ENCODE measurements at places on chromosomes 3 and 15.

GRCh38 chr3:135632556-135633065, 332.9 kb upstream of the PPP2R3A start:
- ATAC-seq, result no peak

- peak; percentile 53 for ATAC-seq
These were observed 111.4 kb upstream of the ALCAM start for GRCh38 chr3:105255350-105255749.

DNA sequence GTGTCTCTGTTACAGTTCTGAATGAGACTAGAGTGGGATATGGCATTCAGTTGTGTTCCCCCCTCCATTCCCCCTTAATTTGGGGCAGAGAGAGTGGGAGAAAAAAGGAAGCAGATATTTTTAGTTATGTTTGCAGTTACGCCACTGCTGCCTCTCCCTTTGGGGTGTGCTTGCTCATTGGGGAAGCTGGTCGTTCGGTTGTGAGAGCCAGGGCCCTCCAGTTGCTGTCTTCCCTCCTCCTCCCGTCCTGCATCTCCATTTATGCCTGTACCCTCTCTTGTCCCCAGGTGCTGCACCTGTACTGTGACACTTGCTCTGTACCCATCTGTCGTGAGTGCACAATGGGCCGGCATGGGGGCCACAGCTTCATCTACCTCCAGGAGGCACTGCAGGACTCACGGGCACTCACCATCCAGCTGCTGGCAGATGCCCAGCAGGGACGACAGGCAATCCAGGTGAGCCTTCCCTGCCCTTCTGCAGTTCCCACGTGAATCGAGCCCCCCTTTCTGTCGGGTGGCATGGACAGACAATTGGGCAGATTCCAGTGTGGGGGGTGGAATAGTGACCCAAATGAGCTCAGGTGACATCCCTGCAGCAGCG, 55.8 kb downstream of the TRIM71 start:
- no peak for ATAC-seq

- no peak for ATAC-seq
These were observed 30.1 kb upstream of the C3orf80 start for GRCh38 chr3:160195106-160195505.

- no peak for ATAC-seq
These were observed 460.6 kb upstream of the ALCAM start for GRCh38 chr3:104906001-104906639.

DNA sequence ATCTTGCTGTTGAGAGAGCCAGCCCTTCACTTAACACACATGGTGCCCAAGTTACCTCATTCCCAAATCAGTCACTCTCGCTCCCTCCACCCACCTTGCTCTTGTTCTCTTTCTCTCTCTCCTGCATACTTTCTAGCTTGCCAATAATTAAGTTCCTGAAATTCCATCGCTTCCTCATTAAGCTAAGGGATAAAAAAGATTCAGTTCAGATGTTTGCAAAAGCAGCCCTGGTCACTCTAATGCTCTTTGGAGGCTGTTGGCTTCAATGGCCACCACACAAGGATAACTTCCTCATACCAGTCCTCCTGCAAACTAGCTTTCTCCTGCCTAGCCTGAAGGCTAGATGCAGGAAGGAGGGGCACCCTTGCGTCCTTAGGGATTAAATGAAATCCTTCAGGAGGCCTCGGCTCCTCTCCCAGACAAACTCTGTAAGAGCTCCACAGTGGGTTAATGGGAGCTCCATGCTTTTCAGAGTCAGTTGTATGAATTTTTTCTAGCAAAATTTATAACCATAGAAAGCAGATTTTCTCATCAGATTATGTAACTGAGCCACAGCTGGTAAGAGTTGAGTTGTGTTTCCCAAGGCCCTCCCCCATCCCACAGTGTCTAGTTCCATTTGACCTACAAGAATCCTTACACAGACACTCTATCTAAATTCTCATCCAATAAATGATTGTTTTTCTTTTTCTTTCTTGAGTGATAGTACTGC, 176.6 kb upstream of the TRIM42 start:
- no peak for ATAC-seq

GRCh38 chr3:112357930-112358780, 25.2 kb downstream of the CD200 start:
- no peak for ATAC-seq

GRCh38 chr3:3097958-3098357, 12.2 kb downstream of the IL5RA start:
- no peak for ATAC-seq

DNA sequence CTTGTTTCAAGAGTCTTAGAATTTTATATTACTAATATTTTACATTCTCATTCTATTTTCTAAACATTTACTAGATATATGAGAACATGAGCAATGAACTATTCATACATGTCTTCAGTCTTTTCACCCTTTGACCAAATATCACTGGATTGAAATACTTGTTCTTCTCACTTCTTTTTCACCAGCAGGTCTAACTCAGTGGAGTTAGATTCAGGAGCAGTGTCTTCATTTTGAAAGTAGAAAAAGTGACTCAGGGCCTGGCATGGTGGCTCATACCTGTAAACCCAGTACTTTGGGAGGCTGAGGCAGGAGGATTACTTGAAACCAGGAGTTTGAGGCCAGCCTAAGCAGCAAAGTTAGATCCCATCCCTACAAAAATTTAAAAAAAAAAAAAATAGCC, 70.8 kb downstream of the USP13 start:
- no peak for ATAC-seq

- ATAC-seq, result no peak
These were observed 156.4 kb downstream of the NTRK3 start for GRCh38 chr15:88100181-88100580.

GRCh38 chr3:192795021-192795420, 67.7 kb upstream of the FGF12 start:
- ATAC-seq, result no peak

GRCh38 chr3:24773798-24774197, 279.1 kb upstream of the THRB start:
- peak; percentile 97 for ATAC-seq
